ENCODE measurements at places on chromosomes 1 and 21.

DNA sequence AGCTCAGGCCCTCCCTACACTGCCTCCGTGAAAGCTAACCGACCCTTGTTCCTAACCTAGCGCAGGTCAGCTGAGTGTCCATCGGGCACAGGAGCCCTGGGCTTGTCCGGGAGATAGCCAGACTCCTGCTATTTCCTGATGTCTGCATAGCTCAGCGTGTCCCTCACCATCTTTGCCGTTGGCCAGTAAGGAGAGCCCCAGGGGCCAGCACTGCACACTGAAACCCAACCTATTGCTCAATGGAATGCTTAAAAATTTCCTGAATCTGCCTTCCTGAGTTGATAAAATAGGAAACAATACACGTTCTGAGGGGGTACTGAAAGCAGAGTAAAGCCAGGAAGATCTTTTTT lies 2.2 kb downstream of the RUNX1 start:
- DNase-seq = peak; percentile 44

DNA sequence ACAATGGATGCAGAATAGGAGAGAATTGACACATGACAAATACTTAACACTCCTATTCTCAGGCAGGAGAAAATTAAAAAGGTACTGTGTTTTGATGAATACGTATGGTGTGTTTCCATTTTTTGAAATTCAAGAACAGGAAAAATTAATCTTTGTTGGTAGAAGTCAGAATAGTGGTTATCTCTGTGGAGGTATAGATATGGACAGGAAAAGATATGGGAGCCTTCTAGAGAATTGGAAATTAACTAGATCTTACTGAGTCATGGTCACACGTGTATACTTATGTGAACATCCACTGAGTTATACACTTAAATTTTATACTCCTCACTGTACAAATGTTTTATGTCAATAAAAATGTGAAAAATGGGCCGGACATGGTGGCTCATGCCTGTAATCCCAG lies 9.9 kb upstream of the TUT4 start:
- no peak for DNase-seq

DNA sequence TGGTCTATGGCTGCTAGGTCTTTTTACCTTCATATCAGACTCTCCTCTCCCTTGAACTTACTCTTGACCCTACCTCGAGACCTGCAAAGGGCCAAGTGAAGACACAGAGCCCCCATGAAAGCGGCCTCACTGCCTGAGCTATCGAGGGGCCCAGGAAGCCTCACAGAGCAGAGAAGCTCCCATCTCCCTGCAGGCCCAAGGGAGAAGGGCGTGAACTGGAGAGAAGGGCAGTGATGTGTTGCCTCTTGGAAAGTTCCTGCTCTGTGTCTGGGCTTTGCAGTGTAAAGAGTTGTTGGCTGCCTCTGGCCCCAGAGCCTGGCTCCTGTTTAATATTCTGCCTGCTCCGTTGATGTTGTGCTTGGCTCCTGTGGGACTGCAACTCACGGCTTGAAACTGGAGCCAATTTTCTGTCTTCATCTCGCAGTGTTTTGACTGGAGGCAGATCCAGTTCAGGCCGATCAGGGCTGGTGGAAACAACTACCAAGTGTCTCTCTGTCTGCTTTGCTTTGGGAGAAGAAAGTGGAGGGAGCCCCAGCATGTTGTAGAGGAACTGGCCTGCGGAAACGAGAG lies 4.3 kb downstream of the SERTAD4 start:
- no peak for DNase-seq

DNA sequence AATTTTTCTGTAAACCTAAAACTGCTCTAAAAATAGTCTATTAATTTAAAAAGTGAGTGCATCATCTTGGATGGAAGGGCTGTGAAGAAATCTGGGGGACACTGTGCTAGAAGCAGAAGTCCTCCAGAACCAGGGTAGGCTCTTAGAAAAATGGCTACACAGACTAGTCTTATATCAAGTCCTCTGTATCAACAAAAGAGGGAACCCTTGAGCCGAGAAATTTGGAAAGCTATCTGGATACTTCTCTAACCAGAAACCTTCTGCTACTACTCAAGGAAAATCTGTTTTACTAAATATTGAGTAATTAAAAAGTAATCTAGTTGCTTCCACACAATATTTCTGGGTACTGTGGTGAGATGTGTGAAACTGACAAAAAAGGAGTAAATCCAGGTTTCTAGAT lies 92.1 kb downstream of the WDR3 start:
- DNase-seq = no peak

DNA sequence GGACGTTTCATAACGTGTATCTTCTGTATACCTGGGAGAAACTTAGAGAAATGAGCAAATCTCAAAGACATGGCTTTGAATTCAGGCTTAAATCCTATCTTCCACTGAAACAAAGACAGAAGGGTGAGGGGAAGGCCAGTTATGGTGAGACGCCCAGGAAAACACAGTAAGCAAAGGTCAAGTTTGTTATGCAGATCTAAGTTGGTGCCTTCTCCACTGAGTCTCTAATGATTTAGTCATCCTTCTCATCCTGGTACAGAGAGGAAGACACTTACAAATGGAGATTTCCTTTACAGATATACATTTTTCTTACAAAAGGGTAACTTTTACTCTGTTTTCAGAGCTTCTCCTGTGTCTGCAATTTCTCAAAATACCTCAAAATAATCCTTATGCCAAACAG lies 64.4 kb downstream of the MAP3K7CL start:
- DNase-seq = no peak

Data from bone marrow (tissue), 2 donors.